ENCODE measurements at places on chromosomes 5 and 9. TPM values are rescaled to one million over a fixed set of nuclear protein-coding genes. Genes with fewer than 3 reads are reported as not detected.

The STKLD1 gene
- 0.41 TPM for total RNA-seq

The BAAT gene
- total RNA-seq = not detected

The FAM219A gene
- 22.7 TPM for total RNA-seq

The NME5 gene
- 0.44 TPM for total RNA-seq

GRCh38 chr5:83921666-83922193, 201.1 kb upstream of the HAPLN1 start:
- no peak for DNase-seq

DNA sequence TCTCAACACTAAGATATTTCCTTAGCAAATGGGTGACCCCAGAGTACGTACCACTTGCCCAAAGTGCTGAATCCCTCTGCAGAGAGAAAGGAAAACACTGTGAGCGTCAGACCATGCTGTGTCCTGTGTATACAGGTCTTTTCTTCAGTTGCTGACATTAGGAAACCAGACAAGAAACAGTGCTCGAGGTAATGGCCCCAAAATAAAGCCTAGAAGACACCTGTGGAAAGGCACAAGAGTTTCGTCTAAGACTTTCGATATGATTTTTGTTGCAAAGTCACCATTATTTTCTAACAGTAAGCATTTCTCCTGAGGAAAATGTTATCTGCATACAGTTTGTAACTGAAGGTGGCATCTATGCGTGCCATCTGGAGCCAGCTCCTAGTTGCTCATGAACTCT, 62.0 kb upstream of the SIMC1 start:
- no peak for DNase-seq

DNA sequence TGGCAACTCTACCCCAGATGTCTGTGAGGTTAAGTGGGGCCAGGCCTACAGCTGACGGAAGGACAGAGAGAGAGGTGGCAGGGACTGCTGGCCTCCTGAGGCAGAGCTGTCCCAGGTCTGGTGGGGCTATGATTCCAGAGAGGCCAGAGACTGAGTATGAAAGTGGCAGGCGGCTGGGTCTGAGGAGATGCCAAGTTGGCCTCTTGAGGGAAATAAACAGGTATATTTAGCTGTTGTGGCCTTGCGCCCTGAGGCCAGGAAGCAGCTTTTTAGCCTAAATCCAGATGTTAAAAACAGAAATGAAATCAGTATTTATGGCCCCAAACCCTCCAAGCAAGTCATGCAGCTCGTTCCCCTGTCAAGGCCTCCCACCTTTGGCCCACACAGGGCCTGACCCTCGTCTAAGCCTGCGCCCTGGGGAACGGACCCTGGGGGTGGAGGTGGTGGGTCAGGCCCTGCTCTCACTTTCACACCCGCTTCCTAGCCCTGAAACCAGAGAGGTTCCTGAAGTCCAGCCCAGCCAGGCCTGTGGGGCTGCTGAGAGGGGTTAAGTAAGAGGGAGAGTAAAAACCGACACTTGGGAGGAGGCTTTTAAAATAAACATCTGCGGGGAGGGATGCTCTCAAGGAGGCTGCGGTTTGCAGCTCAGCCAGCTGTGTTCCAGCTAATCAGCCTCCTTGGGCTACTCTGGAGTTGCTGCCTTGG, 18.7 kb downstream of the PCDHGC5 start:
- DNase-seq = no peak

DNA sequence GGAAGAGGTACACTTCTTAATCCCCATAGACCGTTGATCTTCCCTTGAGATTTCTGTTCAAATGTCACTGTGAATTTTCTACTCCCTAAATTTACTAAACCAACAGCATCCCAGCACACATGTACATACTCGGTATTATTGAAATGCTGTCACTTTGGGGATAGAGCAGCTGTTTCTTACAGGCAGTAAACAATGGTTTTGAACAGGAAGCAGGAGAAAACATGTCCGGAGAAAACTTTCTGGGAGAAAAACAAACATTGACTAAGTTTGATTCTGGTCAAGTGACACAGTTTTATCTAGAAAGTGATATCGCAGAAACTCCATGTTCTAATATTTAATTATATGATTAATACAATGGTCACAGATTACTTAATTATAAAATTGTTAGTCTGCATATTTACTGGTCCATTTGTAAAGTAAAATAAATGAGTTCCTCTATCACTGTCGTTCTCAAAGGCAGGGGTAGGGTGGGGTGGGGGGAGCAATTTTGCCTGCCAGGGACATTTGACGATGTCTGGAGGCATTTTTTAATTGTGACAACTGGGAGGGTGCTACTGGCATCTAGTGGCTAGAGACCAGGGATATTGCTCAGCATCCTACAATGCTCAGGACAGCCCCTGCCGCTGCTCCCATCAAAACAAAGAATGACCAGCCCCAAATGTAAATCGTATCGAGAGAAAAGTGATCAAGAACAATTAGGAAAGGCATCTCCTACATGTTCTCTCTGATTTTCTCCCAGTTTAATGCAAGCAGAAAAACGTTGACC, 12.2 kb downstream of the TAS2R1 start:
- DNase-seq = no peak

DNA sequence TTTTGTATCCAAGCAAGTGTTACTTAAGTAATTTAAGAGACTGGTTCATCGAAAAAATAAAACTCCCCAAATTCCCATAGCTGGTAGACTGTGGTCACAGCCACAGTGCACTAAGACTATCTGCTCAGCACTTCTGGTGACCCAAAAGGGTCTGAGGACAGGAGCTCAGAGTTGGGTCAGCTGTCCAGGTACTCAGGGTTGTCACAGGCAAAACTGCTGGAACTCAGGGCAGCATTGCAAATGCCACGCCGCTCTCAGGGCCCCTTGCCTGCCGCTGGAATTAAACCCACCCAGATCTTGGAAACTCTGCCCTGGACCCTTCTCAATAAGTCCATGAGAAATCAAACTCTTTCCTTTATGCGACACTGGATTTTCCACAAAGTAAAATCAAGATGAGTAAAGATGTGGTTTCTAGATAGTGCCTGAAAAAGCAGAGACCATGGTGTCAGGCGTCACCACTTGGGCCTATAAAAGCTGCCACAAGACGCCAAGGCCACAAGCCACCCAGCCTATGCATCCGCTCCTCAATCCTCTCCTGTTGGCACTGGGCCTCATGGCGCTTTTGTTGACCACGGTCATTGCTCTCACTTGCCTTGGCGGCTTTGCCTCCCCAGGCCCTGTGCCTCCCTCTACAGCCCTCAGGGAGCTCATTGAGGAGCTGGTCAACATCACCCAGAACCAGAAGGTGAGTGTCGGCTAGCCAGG, at the start of gene IL13:
TSS of gene IL13 (plus strand) at position 498 of the 705 bp plus-strand sequence. CDS start at position 512, 14 bp downstream.
- DNase-seq = no peak

- DNase-seq = peak; percentile 21
These were observed 92.0 kb upstream of the DNAH5 start for GRCh38 chr5:14036514-14036913.

DNA sequence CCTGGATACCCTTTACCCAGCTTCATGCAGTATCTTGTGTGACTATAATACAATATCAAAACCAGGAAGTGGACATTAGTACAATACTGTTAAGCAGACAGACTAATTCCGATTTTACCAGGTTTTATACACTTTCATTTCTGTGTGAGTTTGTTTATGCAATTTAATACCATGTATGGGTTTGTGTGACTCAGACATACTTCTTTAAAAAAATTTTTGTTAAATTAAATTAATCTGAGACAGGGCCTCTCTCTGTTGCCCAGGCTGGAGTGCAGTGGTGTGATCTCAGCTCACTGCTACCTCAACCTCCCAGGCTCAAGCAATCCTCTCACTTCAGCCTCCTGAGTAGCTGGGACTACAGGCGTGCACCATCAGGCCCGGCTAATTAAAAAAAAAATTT, 156.8 kb downstream of the GAPVD1 start:
- no peak for DNase-seq

DNA sequence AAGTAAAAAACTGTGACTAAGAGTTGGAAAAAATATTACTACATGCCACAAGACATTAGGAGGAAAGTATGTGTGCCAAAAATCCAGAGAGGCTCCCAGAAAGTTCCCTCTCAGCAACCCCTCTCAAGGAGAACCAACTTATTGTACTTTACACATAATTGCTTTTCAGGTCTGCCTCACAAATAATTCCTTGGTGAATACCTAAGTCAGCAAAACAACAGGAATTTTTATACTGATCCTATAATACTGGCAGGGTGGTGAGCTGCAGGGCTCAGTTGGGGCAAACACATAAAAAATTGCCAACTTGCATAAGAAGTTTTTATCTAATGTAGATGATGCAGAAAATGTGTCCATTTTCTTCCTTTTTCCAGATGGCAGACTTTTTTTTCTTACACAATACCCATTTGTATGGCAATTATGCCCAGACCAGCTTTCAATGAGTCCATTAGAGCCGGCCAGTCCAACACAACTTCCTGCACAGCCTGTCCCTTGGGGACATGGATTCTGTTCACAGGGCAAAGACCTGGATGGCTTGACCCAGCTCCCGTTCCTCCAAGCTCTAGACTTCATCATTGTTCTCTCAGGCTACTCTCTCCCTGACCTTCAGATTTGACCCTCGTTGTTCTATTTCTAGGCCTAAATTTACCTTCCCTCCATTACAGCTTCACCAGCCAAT, 31.3 kb downstream of the MARCHF3 start:
- no peak for DNase-seq

GRCh38 chr5:151086905-151087360, 6.1 kb upstream of the TNIP1 start:
- peak; percentile 79 for DNase-seq

- no peak for DNase-seq
These were observed 1.1 kb downstream of the HEXB start for GRCh38 chr5:74685979-74686631.

DNA sequence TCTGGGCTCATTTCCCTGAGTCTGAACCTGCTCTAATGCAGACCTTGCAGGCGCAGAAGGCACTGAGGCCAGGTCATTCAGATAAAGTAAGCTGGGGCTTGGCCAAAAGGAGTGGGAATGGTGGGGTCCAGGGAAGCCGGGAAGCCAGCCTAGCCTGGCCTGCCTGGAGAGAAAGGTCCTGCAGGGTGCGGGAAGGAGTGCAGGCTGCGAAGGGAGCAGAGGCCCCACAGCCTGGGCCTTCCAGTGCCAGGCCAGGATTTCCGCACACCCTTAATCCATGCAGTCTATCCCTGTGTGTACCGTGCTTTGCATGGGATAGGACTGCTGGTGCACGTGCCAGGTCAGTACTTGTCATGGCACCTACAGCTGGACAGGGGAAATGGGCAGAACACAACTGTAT, 3.6 kb upstream of the STING1 start:
- peak; percentile 66 for DNase-seq

DNA sequence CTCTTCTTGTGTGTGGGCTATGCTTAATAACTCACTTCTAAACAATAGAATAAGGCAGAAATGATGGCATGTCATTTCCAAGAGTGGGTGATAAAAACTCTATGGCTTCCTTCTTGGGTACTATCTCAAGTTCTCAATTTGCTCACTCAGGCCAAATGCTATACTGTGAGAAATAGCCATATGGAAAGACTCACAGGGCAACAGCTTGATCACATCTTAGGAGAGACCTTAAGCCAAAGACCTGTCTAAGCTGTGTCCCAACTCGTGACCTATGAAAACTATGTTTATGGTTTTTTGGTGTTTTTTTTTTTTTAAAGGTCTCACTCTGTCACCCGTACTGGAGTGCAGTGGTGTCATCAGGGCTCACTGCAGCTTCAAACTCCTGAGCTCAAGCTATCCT, 2.1 kb upstream of the UIMC1 start:
- DNase-seq = no peak

DNA sequence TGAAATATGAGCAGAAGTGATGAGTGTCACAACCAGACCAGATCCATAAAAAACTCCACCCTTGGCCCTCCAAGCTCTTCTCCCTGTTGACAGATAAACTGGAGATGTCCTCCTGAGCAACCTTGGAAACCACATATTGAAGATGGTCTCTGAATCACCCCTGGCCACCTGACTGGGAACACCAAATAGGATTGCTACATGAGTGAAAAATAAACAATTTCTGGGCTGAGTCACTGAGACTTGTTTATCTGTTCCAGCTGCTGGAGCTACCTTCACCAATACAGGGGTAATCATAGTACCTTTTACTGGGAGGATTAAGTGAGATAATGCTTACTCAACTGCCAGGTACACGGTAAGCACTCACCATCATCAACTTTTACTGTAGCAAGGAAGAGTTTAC, 53.3 kb downstream of the PCA3 start:
- no peak for DNase-seq

DNA sequence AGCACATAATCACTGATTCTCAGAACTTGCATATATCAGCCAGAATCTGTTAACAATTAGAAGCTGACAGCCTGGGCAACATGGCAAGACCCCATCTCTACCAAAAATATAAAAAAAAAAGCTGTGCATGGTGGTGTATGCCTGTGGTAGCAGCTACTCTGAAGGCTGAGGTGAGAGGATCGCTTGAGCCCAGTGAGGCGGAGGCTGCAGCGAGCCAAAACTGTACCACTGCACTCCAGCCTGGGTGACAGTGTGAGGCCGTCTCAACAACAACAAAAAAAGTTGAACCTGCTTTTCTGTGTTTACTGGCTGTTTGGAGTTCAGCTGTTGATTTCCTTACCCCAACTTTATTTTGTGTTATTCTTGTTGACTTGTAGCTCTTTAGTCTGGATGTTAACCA, 66.8 kb downstream of the GOLPH3 start:
- DNase-seq = no peak
